CD4-positive, alpha-beta T cell treated with Interferon alpha-2 for 1 hour (primary cell): ENCODE measurements at places on chromosomes 12 and 14.

DNA sequence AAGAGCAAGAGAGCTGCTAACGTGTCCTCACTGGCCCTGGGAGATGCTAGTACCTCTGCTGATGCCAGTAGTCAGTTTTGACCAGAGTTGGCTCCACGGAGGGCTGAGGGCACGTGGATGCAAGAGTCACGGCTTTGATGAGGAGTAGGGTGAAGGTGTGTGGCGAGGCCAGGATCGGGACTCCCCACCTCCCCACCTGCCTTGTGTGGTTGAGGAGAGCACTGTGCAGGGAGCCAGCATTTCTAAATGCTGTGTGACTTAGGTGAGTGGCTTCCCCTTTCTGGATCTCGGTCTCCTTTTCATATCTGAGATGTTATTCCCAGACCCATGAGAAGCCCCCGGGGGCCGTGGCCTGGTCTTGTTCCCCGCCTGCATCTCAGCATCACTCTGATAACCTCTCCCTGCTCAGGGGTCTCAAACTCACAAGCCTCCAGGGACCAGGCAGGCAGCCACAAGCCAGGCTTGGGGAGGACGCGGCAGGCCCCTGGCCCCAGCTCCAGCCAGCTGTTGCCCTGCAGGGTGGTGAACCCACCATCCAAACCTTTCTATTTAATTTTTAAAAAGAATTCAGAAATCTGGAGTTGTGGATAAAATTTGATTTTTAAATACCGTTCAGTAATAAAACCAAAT, 32.1 kb downstream of the MVK start:
- no peak for DNase-seq

DNA sequence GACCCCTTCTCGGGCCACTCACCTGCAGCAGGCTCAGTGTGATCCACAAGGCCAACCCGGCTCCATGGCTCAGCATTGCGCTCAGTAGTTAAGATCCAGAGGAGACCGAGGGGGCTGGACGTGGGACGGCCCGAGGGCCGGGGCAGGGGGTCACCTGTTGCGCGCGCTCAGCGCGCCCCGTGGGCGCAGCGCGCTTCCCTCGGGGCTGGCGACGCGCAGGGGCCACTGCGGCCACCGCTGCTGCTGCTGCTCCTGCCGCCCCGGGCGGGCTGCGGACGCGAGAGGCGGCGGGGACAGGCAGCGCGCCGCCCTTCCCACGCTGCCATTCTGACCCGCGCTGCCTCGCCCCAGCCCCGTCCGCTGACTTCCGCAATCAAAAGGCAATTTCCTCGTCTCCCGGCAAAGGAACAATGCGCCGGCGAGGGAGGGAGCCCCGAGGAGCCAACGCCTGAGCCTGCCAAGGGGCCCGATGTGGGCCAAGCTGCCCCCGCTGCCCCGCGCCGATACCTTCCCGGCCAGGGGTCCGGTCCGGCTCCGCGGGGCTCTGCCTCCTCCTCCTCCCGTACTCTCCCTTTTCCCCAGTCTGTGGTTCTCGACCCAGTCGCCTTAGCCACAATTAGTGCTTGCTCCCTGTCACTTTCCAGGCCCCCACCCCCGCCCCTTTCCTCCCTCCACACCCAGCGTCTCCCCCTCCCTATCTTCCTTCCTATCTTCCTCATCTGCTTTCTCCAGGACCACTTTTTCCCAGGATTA, 27.3 kb downstream of the PTPRB start:
- no peak for DNase-seq

DNA sequence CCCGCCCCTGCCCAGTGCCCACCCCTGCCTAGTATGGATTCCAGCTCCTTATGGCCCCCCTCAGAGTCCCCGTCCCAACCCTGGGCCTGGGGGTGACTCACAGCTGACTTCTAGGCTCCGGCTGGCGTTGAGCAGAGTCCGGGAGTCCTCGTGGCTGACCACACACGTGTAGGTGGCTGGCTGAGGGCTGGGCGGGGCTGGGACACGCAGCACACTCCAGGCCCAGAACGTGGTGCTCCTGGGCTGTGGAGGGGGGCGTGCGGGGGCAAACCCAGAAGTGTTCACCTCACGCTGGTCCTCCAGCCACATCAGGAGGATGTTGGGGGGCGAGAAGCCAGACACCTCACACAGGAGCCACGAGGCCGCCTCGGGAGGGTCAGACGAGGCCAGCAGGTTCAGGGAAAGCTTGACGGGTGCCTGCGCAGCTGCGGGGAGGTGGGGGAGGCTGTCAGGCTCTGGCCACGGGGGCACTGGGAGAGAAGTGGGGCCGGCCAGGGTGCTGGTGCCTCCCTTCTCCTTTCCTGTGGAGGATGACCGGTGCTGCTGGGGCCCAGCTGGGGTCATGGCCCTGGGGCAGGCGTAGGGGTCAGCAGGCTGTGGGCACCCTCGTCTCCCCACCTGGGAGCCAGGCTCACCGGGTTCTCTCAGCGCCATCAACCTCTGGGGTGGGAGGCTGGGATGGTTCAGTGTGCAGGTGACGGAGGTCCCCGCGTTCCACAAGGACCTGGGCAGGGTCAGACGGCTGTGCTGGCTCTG, 314.1 kb downstream of the TMEM121 start:
- DNase-seq: no peak

- no peak for DNase-seq
These were observed 63.5 kb downstream of the NINJ2 start for GRCh38 chr12:599756-600155.

GRCh38 chr14:22386924-22387775, 201.9 kb downstream of the DAD1 start:
- DNase-seq: peak; percentile 68

DNA sequence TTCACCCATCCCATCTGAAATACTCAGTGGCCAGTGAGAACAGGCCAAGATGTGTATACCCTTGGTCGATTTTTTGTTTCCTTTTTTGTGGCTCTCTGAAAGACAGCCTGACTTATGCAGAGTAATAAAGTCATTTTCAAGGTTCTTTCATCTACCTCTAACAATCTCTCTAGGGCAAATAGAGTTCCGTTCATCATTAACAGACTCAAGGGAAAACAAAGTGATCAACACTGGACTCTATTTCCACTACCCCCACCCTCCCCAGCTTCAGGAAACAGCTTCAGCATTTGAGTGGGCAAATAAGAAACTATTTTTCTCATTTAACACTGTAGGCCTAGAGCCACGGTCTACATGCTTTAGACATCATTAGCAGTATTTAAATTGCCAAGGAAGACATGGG, 15.9 kb downstream of the PRKAB1 start:
- no peak for DNase-seq

DNA sequence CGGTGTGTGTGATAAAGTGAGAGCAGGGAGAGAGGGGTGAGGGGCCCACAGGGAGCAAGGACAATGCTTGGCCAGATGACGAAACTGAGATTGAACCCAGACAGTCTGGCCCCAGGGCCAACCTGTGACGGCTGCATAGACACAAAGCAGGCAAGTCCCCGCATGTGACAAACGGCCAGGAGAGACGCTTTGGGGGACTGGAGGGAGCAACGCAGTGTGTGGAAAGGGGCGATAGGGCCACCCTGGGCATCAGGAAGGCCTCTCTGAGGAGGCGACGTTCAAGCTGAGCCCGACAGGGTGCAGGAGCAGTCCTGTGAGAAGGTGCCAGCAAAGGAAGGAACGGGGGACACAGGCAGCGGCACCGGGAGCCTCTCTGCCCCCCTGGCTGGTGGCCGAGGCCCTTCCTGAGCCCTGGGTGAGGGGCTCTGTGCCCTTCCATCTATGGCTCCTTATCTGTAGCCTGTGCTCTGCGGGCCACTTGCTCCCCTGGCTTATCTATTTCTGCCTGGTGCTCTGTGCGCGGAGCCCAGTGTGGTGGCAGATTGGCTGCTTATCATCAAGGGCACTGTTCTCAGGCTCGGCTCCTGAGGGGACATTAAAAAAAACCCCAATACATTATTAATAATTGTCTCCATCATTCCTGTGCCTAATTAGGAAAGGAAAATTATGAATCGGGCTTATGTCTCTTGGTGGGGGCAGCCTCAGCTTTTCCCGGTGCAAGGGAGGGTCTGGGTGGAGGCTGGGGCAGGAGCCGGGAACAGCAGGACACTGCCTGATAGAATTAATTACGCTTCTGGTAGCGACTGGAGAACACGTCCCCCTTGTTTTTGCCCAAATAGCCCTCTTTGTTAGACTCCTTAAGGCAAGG, 39.8 kb downstream of the PRIMA1 start:
- DNase-seq: no peak

DNA sequence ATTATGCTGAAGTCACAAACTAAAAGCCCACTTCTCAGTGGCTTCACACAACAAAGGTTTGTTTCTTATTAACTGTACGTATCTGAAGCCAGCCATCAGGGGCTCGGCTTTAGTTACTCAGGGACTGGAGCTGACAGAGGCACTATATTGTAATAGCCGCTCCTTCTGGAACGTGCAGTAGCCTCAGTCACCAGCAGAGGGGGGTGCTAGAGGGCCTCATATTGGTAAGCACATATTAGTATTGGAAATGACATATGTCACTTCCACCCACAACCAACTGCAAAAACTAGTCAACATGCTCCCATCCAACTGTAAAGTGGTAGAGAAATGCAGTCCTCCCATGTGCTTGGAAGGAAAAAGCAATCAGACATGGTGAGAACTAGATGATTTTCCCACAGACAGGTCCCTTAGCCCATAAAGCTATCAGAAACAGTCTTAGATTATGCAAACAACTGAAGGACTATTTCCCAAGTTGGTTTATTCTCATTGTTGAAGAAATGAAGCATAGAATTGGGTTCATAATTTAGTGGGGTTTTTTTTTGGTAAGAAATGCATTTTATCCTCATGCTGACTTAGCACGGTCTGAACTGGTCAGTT, 183.6 kb upstream of the G2E3 start:
- DNase-seq: peak; percentile 19

GRCh38 chr14:94966344-94966743, 191.0 kb downstream of the DICER1 start:
- no peak for DNase-seq

GRCh38 chr12:132065609-132066344, 78.3 kb downstream of the DDX51 start:
- no peak for DNase-seq

- DNase-seq: no peak
These were observed 29.7 kb downstream of the CHGA start for GRCh38 chr14:92952481-92953298.

DNA sequence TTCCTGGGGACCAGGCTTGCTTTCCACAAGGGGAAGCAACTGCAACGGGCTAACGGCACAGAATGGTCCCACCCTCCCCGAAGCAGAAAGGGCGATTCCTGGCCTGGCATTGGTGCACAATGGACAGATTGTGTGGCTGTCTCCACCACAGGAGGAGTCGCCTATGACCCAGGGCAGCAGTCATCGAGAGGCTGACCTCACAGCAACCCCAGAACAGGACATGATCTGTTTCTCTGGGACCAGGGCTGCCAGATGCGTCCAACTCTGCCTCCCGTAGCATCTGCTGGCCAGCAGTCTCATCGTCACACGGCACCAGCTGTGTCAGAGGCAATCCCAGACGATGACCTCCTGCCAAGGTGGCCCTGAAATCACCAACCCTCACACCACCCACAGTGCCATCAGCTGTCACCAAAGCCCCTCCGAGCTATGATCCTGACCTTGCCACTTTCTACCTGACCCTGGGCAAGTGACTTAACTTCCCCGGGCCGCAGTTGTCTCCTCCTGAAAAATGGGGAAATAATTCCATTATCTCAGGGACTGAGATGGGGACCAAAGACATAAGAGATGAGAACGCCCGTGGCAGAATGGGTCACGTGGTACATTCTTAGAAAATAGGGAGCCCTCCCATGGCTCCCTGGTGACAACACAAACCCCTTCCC, 86.7 kb downstream of the CHGA start:
- no peak for DNase-seq

DNA sequence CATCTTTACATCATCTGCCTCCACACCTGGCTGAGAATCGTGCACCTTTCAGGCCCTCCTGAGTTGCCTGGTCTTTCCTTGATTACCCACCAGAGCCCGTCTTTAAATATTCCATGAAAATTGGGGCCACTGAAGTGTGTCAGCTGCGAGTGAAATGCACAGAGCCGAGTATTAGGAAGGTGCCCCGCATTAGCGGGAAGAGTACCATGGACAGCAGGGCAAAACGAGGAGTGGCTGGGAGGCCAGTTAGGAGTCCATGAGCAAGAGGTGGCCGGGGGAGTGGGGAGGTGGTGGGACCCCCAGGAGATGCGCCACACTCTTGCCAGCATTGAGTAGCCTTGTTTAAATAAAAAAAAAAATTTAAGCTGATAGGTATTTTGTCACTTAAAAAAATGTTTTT, 99.6 kb downstream of the TSPAN9 start:
- no peak for DNase-seq

GRCh38 chr12:41683513-41684240, 461.0 kb downstream of the GXYLT1 start:
- no peak for DNase-seq

GRCh38 chr12:47311010-47311409, 231.3 kb upstream of the AMIGO2 start:
- DNase-seq: no peak

GRCh38 chr12:54195737-54196347, 7.1 kb upstream of the SMUG1 start:
- peak; percentile 13 for DNase-seq

GRCh38 chr14:105384041-105384557, 14.2 kb upstream of the TEX22 start:
- DNase-seq: no peak

DNA sequence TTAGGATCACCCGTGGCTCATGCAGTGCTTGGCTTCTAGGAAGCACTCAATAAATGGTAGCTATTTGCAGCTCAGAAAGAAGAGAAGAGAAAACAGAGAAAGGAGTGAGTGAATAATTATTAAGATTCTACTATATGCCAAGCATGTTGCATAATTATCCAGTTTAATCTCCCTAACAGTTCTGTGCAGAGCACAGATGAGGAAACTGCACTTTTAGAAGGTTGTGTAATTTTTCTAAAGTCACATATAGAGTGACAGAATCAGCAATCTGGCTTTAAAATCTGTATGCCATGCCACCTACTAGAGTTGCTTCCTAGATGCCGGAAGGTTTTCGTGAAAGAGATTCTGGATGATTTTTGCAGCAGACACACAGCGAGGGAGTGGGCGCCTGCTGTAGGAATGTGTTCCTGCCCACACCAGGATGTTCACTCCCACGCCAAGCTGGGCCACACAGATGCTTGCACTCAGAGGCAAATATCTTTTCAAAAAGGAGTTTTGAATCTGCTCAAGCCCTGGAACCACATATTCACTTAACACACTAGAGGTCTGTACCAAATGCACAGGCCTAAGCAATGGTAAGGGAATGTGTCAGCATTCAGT, 50.2 kb upstream of the SMCO2 start:
- DNase-seq: no peak

DNA sequence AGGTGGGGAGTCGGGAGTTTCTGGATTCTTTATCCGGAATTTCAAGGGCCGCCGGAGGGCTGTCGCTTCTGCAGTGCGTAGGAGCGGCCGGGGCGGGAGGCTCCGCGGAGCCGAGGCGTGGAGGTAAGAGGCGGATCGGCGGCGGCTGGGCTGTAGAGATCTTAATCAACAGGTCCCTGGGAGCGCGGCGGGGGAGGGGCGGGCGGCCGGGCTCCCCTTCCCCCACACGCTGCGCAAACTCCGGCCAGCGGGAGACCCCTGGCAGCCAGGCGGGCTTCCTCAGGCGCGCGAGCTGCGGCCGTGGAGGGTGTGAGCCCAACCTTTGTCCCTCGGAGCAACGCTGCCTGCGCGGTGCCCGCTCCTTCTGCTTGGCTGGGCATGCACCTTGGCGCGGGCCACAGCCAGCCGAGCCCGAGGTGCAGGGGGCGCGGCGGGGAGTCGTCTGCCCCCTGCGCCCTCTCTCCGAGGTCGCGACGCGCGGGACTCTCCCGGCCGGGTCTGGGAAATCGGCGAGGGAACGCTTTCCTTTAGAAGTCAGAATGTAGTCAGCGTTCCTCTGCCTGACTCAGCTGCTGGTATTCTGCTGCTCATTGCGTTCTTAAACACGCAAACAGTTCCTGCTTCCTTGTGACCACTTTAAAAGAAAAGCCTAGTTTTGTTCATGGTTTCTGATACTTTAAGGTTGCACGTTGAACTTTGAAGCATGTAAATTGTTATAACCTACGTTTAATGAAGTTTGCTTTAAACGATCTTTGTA, at the start of gene PALS1:
Gene PALS1, plus strand, starts transcription at position 25 of the 757 bp plus-strand sequence. CDS start 37,736 bp downstream, outside the sequence.
- DNase-seq: peak; percentile 6
